ENCODE measurements at places on chromosomes 12 and 14. TPM values are rescaled to one million over a fixed set of nuclear protein-coding genes. Genes with fewer than 3 reads are reported as not detected.

DNA sequence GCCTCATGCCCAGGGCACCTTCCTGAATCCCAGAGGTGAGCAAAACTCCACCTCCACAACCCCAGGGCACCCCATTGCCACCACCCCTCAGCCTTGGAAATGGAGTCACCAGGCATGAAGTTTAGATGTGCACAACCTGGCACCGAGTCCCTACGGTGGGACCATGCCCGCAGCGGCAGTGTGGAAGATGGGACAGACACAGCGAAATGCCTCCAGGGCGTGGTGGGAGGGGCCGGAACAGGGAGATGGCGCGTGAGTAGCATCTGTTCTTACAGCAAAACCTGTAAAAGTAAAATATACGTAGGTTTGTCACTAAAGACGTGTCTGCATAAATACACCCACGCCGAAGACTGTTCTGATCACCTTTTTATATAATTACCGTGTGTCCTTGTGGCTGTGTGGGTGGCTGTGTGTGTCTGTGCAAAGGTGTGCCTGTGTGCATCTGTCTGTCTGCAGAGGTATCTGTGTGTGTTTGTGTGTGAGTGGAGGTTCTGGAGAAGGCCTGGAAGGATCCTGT lies 17.4 kb upstream of the DEGS2 start:
- H3K4me3 ChIP-seq = no peak overlapping the region
- no peaks in the 10 kb centered on the region for H3K4me1 ChIP-seq
- no peaks in the 10 kb centered on the region for H3K27me3 ChIP-seq
- H3K36me3 ChIP-seq = no peaks in the 10 kb centered on the region
- no peak overlapping the region for H3K27ac ChIP-seq
- no peak for DNase-seq

Gene RAPGEF3
- 0.73 TPM for total RNA-seq

DNA sequence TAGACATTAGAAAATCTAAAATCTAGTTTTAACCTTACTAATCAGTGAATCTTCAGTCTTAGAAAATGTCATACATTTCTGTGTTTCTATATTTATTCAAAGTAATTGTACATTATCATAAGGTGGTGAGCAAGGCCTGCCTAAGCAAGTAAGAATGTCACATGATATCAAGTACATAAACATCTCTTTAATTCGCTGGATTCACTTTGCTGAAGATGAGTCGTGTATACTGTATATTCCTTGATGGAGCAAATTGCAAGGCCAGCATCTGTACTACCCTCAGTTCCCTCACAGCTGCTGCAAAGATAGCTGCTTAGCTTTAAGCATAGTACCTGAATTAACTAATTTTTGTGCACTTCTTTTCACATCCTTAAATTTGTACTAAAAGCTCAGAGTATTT lies 8.5 kb upstream of the AK7 start:
- no peaks in the 10 kb centered on the region for H3K4me1 ChIP-seq
- H3K27ac ChIP-seq = no peak overlapping the region
- peaks cover 18% of the 10 kb centered on the region for H3K36me3 ChIP-seq
- no peak overlapping the region for H3K4me3 ChIP-seq
- no peaks in the 10 kb centered on the region for H3K27me3 ChIP-seq

Gene AMN
- total RNA-seq = 2.0 TPM

GRCh38 chr12:121804417-121805111 lies 755 bp downstream of the SETD1B start:
- no peaks in the 10 kb centered on the region for H3K27me3 ChIP-seq
- H3K27ac ChIP-seq = peak overlapping the region; percentile 74
- H3K4me3 ChIP-seq = peak overlapping the region; percentile 59
- peaks cover 35% of the 10 kb centered on the region for H3K36me3 ChIP-seq

GRCh38 chr14:100135073-100135472 lies 24.4 kb downstream of the DEGS2 start:
- H3K27me3 ChIP-seq = no peaks in the 10 kb centered on the region
- DNase-seq = no peak
- H3K4me1 ChIP-seq = peaks cover 5% of the 10 kb centered on the region
- H3K4me3 ChIP-seq = no peak overlapping the region

Gene CLEC1B
- total RNA-seq = 2.3 TPM

- peaks cover 13% of the 10 kb centered on the region for H3K4me1 ChIP-seq
- H3K27me3 ChIP-seq = no peaks in the 10 kb centered on the region
- peaks cover 10% of the 10 kb centered on the region for H3K36me3 ChIP-seq
- peak overlapping the region; percentile 69 for H3K4me3 ChIP-seq
- peak; percentile 74 for DNase-seq
Observed at GRCh38 chr12:45989721-45990467, 480 bp downstream of the SCAF11 start.

All from natural killer cell (primary cell).